Stimulated activated CD4-positive, alpha-beta T cell treated with anti-CD3 and anti-CD28 coated beads, Interleukin-12 subunit alpha, Interleukin-12 subunit beta, amount 100 ng/mL, for 48 hours (primary cell): ENCODE measurements at places on chromosomes 2 and 18.

DNA sequence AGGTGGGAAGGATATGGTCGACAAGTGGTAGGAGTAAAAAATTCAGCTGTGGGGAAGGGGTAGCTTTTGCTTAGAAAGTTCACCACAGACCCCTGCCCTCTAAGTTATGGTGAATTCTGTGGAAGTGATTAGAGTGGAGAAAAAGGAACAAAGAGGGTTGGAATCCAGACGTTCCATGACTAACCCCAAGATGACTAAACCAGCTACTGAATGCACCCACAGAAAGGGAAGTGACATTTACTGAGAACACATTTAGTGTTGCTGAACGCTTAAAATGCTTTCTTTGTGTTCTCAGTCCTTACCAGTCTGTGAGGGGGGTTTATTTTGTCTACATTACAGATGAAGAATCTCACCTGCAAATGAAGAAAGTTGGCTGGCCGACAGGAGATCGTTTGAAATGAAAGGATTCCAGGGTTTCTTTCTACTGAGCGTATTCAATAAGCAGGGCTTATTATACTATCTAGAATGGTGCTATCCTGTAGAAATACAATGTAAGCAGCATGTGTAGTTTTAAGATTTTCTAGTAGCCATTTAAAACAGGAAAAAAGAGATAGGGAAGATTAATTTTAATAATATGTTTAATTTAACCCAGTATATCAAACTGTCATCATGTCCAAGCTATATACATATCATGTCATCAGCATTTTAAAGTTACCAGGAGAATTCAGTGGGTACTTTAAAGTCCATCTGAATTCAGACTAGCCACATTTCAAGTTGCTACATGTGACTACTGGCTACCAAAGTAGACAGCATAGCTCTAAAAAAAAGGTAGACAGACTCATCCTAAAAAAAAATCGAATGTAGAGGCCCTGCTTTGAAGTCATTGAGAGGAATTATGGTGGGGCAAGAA is 60.1 kb downstream of the LIMS1 start:
- DNase-seq, result no peak

GRCh38 chr2:96464061-96464460 is 41.1 kb downstream of the NEURL3 start:
- no peak for DNase-seq

DNA sequence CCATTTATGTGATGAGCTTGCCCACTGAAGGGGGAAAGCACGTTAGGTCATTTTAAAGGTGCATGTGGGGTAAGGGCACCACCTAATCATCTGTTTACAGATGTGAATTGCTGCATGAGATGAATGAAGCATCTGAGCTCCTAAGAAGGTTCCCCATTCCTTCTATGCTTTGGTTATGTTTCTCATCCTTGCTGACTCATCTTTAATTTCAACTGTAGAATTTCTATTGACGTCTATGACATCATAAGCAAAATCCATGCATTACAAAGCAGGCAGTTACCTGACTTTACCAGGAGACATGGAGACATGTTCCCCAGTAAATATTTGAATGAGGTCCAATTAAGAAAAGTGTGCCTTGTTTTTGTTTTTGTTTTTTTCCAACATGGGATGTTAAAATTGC is 2.8 kb downstream of the SNTG2 start:
- DNase-seq, result no peak

- DNase-seq, result no peak
These were observed 67.1 kb downstream of the NXPH2 start for GRCh38 chr2:138713069-138713496.

DNA sequence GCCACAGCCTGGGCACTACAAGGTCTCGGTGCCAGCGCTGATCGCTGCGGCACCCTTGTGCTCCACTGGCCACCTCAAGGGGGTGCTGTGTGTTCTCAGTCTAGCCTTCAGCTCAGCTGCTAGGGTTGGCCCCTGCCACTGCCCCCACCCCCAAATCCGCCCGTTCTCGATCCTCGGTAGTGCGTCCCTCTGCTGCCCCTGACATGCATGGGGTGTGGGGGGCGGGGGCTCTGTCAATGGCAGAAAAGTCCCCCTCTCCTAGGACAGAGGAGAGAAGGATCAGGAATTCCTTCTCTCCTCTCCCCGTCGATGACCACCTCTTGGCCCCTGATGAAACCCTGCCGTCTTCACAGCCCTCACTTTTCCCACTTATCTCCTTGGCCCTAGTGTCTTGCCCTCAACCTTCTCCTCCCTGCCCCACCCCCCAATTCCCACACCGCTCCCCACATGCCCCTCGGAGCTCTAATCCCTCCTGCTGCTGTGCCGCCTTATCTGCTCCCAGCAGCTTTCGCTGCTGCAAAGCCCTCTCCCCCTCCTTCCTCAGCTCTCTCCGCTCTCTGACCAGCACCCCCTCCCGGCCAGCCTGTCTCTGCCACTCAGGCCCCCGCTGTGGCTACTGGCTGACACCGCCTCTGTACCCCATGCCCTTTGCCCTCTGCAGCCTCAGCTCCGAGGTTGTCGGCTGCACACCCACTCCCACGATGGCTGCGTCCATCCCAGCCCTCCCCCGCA is 4.3 kb upstream of the ASIC4 start:
- DNase-seq, result peak; percentile 21

DNA sequence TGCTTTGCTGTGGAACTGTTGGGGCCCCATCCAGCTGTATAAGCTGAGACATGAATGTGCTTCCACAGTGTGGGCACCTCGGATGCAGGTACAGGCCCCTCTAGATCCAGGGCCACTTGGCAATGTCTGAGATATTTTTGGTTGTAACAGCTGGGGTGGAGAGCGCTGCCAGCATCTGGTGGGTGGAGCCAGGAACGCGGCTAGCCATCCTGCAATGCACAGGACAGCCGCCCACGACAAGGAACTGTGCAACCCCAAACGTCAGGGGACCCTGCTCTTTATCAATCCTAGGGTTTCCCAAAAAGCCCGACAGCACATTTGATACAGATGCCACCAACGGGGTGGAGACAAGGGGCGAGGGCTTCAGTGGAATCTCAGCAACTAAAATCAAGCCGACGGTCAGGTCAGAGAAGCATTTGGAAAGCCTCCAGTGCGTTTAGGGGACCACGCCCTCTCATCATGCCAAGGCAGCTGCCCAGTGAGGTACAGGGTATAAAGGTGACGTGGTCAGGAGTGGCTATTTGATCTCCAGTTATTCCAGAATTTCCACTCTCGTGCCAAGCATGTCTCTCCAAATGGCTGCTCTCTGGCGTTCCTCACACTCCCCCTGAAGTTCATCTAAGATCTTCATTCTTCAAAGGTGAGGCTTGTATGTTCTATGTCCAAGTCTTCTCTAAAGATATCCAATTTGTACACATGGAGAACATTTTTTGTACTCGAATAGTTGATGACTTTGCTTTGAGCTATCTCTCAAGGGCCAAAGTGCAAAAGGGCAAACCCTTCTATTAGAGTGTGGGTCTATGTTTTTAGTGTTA is 55.7 kb downstream of the LRRFIP1 start:
- no peak for DNase-seq

DNA sequence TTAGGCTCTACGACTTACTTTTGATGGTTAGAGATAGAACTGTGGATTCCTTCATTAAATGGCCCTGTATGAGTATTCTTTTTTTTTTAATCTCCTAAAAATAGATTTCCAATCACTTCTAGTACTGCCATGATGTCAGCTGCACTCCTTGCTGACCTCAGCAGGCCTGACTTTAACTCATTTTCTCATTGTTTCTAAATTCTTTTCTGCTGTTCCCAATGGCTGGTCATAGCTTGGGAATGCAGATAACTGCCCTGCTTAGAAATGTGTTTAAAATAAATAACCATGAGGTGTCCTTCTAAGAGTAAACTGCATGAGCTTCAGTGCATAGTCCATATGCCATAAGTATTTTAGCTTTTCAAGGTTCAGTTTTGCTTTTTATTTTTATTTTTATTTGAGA is 15.7 kb downstream of the CCDC85A start:
- DNase-seq, result no peak

DNA sequence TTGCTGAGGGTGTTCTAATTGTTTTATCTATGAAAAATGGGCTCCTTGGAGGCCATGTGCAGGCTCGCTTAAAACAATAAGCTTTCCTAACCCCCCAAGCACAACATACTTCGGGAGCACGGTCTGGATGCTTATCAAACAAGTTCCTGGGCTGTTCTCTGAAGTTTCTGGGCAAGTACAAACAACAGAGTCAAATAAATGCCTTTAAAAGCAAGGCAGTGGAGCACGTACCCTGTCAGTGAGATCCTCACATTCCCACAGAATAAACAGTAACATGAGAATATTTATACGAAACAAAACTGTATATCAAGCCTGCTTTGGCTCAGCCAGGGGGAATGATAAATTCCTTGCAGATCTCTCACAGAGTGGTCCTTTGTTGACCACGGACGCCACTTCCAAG is 44.8 kb downstream of the FTCDNL1 start:
- DNase-seq, result no peak

- DNase-seq, result no peak
These were observed 52.8 kb downstream of the RPL37A start for GRCh38 chr2:216551234-216552068.

- DNase-seq, result no peak
These were observed 59.6 kb downstream of the GALNT14 start for GRCh38 chr2:31078579-31079105.

DNA sequence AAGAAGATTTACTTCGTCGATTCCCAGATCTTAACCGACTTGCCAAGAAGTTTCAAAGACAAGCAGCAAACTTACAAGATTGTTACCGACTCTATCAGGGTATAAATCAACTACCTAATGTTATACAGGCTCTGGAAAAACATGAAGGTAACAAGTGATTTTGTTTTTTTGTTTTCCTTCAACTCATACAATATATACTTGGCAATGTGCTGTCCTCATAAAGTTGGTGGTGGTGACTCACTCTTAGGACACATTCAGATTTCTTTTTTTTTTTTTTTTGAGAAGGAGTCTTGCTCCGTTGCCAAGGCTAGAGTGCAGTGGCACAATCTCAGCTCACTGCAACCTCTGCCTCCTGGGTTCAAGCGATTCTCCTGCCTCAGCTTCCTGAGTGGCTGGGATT is 26.8 kb downstream of the MSH2 start:
- no peak for DNase-seq

GRCh38 chr2:25470806-25471205 is 129.1 kb upstream of the DNMT3A start:
- no peak for DNase-seq

DNA sequence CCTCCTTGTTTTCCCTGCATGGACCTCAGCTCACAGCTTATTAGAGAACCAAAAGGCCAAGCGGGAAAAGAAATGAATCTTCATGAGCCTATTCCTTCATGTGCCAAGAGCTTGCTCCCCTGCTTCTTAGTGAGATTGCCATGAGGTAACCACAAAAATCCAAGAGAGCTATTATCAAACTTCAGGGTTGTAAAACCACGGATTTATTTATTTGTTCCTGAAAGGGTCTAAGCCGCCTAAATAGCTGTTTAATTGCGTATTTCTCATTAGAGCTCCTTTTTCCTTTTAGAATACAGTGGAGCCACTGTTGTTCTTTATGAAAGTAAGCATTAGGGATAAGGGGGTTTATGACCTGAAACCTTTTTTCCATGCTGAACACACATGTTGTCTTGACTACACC is 58.0 kb downstream of the SRD5A2 start:
- DNase-seq, result no peak

- no peak for DNase-seq
These were observed 5.9 kb downstream of the SERPINB11 start for GRCh38 chr18:63708650-63709049.

- no peak for DNase-seq
These were observed 122.0 kb downstream of the SPTBN1 start for GRCh38 chr2:54577944-54578647.

DNA sequence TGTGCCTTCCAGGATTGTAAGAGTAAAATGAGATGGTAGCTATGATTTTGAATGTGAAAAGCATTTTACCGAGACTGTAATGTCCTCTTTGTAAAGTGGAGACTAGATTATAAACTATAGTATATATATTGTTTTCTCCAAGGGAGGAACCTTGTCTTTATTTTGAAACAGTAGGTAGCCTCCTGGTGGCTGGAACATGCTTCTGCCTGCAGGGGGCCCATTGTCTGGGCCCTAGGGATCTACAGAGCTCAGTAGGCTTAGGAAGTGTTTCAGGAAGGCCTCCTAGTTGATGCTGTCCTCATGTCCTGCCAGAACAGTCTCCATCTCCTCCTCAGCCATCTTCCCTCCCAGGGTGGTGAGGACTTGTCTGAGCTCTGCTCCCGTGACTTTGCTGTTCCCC is 3.0 kb downstream of the PIKFYVE start:
- no peak for DNase-seq

GRCh38 chr2:109545828-109546713 is 67.7 kb downstream of the SEPTIN10 start:
- peak; percentile 41 for DNase-seq

DNA sequence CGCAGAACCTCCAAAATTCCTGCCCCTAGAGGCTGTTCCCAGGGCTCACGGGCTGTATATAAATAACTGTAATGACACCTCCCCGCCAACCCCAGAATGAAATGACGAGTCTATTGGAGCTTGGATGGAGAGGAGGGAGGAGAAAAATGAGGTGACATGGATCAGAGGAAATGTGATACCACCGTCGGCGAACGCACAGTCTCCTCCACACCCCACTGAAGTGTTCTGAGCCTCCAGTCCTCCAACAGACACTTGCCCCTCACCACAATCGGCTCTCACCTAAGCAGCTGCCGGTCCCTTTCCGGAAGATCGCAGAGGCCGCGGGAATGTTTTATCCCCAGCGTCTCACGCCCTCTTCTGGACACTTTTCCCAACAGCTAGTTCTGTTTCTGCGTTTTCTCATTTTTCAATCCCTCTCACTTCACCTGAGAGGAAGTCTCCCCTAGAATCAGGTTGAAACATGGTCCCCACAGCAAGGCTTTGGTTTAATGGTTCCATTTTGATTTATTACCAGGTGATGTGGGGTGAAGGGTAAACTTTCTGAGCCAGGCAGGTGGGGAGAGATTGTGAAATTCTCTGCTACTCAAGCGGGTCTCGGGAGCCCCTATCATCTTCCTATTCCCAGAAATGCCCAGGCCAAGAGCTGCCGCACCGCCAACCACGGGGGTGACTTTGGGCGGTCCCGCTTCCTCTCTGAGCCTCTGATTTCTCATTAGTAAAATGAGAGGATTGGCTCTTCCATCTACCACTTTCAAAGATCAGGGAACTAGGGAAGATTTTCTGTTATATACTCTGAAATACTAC is 9.1 kb upstream of the MYO5B start:
- no peak for DNase-seq

DNA sequence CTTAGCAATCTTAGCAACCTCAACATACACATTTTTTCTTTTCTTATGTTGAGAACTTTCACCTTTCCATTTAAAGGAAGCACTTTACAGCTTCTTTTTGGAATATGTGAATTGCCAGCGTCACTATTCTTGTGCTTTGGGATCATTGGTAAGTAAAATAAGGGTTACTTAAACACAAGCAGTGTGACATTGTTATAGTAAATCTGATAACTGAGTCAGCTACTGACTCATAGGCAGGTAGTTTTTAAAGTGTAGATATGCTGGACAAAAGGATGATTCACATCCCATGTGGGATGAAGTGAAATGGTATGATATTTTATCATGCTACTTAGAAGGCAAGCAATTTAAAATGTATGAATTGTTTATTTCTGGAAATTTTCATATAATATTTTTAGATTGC is 637.2 kb downstream of the DCDC2C start:
- DNase-seq, result no peak

GRCh38 chr18:50313031-50313607 is 25.6 kb upstream of the CXXC1 start:
- DNase-seq, result no peak

GRCh38 chr2:197159661-197160211 is 150.8 kb downstream of the ANKRD44 start:
- peak; percentile 17 for DNase-seq
